ENCODE measurements at places on chromosomes 2 and 18.

DNA sequence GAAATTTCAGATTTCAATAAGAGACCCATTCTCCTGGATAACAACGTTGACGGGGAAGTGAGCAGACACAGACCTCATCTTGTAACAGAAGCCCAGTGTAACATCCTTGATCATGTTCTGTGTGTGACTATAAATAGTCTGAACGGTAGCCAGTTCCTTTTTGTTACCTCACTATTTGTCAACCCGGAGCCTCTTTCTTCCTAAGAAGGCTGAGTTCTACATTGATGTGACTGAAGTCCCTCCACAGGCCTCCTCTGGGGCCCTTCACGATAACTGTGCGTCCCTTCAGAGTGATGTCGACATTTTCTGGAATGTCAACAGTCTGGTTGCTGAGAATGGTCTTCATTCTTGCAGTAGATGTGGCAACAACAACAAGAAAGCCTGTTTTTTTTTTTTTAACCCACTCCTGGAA lies 6.3 kb upstream of the PLEKHM3 start:
- DNase-seq, result no peak

DNA sequence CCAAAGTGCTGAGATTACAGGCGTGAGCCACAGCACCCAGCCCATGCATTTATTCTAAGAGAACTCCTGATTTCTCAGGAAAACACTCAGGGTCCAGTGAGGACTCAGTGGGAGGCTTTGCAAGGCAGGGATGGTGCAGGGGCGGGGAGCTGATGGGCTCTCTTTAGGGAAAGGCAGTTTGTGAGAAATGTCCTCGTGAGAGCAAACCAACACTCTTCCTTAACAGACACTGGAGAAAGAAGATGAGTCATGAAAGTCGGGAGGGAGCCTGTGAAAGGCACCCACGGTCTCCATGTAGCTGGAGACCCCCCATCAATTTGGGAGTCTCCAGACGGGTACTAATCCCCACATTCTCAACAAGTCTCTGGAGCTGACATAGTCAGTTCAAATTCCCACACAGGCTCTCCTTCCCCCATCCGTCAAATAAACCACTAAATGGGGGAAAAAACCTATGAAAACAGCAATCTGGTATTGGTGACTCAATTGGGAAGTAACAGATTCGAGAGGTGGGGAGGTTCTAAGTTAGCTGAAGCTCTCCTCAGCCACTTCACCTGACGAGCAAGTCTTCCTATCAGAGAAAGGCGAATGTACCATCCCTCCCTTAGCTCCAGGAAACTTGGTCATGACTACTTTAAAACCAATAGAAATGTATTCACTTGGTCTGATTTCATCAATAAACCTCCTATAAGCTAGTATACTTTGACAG lies 11.0 kb upstream of the CREG2 start:
- DNase-seq, result no peak

DNA sequence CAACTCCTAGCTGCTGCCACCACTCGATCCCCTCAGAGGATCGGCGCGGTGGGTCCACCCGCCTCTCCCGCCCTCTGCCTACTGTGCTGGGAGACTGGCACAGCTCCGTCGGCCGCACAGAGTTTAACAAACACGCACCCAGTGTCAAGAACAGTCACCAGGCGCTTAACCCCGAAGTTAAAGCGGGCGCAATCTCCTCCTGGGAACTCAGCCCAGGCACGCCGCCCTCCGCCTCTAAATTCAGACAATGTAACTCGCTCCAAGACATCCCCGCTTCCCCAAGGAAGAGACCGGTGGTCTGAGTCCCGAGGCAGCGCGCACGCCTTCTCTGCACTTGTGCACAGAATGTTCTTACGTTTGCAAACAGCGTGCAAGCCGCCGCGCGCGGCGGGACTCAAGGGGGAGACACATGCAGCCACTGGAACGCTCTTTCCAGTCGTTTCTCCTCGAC lies 533 bp downstream of the CXCR4 start:
- DNase-seq, result peak; percentile 69

DNA sequence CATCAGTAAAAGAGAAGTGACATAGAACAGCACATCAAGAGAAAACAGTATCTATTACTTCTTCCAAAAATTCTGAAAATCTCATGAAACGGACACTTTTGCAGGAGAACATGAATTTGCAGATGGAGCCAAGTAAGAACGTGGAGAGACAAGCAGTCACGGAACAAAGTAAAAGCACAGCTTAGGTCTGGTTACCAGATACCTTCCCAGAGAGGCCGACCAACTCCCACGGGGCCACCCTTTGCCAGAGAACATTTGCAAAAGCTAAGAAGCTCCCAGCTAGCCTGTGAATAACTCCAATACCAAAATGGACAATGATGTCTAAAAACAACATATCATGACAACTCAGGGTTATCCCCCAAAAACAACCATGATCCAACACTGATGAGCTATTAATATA lies 38.9 kb downstream of the THAP4 start:
- no peak for DNase-seq

DNA sequence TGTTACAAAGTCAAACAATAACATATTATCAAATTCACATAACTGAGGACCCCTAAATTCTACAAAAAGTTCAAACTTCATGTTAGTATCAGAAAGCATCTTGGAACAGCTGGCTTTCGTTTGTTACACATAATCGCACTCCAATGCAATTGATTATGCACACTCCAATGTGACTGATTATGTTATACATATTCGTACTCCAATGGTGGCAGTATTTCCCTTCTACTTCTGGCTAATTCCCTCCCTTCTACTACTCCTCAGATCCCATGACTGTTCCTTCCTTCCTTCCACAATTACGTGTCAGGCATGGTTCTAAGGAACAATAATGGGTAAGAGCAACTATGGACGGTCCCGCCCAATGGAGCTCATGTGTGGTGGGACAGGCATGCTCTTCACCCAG lies 137.1 kb upstream of the CCDC150 start:
- DNase-seq, result no peak

- no peak for DNase-seq
Measured at GRCh38 chr2:108460345-108461037, 11.5 kb downstream of the GCC2 start.

GRCh38 chr2:36769106-36769505 lies 72.6 kb downstream of the VIT start:
- DNase-seq, result no peak

- DNase-seq, result no peak
Measured at GRCh38 chr2:53231908-53232307, 535.7 kb upstream of the CHAC2 start.

- DNase-seq, result no peak
Measured at GRCh38 chr2:8165550-8165949, 516.3 kb upstream of the ID2 start.

Data from stimulated activated CD4-positive, alpha-beta T cell treated with anti-CD3 and anti-CD28 coated beads, Interleukin-15, amount 100 ng/mL, for 24 hours (primary cell).